ENCODE measurements at places on chromosomes 5 and 9.

- peaks cover 15% of the 10 kb centered on the region for H3K27me3 ChIP-seq
- no peak overlapping the region for H3K4me3 ChIP-seq
- DNase-seq: no peak
These were observed 73.0 kb upstream of the STARD4 start for GRCh38 chr5:111585291-111585690.

DNA sequence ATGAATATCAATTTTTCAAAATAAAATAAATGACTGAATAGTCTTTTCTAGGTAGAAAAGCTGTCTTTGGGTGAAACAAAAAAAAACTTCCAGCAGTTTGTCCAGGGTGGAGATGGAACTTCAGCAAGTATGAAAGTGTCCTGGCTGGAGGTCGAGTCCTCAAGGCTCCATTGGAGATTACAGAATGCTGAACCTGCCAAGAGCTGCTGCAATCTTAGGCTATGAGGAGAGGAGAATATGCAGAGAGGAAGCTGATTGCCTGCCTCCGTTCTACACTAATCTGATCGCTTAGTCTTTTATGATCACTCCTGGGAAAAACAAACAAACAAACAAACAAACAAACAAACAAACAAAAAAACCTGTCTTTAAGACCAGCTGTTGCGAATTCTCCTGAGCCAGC lies 50.6 kb downstream of the NREP start:
- H3K27me3 ChIP-seq: no peaks in the 10 kb centered on the region
- DNase-seq: no peak
- no peak overlapping the region for H3K4me3 ChIP-seq

DNA sequence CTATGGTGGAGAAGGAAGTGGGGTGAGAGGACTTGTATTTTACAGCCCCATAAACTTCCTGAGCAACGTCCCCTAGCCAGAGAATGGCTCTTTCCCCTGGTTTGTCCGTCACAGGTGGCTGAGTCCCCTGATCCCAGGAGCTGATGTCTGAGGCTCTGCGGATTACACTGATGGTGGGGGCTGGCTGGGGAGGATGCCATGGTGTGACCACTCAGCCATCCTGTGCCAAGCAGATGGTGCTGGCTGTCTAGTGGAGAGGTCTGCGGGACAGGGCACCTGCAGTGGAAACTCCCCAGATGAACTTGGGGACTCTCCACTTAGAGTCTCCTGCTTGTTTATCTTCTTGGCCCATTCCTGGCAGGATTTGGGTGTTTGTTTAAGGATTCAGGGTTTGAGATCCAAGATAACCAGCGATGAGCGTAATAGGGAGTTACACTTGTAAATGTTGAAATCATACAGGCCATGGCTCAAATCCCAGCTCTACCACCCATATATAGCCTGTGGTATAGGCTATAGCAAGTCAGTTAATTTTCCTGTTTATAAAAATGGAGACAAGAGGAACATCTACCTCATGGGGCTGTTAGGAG lies 4.7 kb upstream of the PTGS1 start:
- DNase-seq: no peak
- H3K4me1 ChIP-seq: peaks cover 10% of the 10 kb centered on the region
- no peaks in the 10 kb centered on the region for H3K27me3 ChIP-seq
- no peak overlapping the region for H3K27ac ChIP-seq

GRCh38 chr5:100803397-100803796 lies 99.7 kb downstream of the ST8SIA4 start:
- no peaks in the 10 kb centered on the region for H3K27me3 ChIP-seq
- H3K4me1 ChIP-seq: peaks cover 17% of the 10 kb centered on the region
- peaks cover 3% of the 10 kb centered on the region for H3K36me3 ChIP-seq
- H3K27ac ChIP-seq: no peak overlapping the region

GRCh38 chr5:139692679-139693308 lies 44.6 kb downstream of the CXXC5 start:
- peaks cover 21% of the 10 kb centered on the region for H3K4me1 ChIP-seq
- H3K27ac ChIP-seq: no peak overlapping the region
- DNase-seq: no peak
- no peak overlapping the region for H3K4me3 ChIP-seq
- peaks cover 4% of the 10 kb centered on the region for H3K27me3 ChIP-seq

GRCh38 chr9:88791105-88791805 lies 200.0 kb upstream of the S1PR3 start:
- H3K27ac ChIP-seq: no peak overlapping the region
- no peak for DNase-seq
- H3K36me3 ChIP-seq: no peaks in the 10 kb centered on the region
- H3K27me3 ChIP-seq: peaks cover 8% of the 10 kb centered on the region
- no peaks in the 10 kb centered on the region for H3K4me1 ChIP-seq

Data from memory B cell (primary cell).